ENCODE measurements at places on chromosomes 6 and 20.

GRCh38 chr20:47785854-47786764 is 828 bp upstream of the SULF2 start:
- DNase-seq = peak; percentile 85

- DNase-seq = no peak
Observed at GRCh38 chr6:9401960-9402359, 966.6 kb upstream of the SLC35B3 start.

DNA sequence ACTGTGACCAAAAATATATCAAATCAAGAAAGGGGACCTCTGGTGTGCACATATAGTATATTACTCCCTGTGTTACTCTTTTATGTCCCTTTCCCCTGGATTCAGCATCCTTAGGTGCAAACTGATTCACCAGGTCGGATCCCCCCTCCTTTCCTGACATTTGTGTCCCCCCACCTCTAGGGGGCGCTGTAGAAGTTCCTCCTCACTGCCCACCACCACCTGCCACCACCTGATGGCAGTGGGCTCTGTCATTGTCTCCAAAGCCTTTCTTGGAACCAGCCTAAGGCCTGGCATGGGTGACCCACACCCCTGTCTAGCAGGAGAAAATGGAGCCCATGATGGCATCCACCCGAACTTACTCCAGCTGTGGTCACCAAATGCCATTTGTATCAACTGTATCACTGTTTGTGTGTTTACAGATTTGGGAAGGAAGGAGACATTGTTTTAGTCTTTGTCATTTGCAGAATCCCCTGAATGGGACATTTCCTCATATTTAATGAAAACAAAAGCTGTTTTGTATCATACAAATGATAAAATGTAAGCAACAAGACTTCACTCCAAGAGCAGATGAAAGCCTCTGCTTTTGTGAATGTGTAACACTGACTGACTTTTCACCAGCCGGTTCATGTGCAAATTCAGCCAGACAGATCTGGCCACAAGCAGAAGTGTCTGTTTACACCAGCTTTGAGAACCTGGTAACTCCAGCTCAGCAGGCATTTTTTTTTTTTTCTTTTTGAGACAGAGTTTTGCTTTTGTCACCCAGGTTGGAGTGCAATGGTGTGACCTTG is 66.2 kb downstream of the ARMC2 start:
- DNase-seq = peak; percentile 67

DNA sequence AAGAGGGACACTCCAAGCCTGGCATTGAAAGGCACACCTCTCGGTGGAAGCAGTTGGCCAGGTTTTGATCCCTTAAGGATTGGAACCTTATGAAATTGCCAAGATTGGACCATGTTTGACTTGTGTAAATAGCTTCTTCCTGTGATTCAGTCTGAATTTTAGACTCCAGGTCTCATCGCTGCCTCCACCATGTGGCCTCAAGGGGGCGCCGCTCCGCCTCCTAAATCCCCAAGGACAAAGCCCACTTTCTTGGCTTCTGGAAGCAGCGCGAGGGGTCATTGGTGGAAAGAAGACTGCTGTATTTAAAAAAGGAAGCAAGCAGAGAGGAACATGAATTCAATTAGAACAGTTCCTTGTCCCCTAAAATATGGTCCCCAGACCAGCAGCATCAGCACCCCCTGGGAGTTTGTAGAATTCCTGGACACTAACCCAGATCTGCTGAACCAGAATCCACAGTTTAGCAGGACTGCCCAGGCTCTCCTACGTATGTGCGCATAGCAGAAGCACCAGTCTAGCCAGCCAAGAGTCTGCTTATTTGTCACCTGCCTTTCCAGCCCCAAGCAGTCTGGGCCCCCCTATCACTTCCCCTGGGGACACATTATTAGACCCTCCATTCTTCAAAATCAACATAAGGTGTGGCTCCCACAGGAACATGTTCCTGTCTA is 108.5 kb downstream of the LY86 start:
- DNase-seq = peak; percentile 48

DNA sequence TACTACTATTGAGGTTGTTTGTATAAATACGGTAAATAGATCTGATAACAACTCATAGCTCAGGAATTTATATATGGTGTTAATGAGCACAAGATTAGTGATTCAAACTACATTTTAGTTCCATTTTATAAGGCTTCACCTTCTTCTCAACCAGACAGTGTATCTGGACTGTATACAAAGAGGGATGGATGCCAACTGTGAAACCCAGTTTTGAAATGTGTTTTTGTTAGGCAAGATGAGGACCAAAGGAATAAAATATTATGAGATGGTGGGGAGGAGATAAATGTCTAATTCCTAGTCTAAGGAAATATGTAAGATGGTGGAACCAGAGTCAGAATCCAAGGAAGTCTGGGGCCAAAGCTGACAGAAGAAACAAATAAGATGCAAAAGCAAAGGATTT is 329.0 kb downstream of the GRIK2 start:
- no peak for DNase-seq

DNA sequence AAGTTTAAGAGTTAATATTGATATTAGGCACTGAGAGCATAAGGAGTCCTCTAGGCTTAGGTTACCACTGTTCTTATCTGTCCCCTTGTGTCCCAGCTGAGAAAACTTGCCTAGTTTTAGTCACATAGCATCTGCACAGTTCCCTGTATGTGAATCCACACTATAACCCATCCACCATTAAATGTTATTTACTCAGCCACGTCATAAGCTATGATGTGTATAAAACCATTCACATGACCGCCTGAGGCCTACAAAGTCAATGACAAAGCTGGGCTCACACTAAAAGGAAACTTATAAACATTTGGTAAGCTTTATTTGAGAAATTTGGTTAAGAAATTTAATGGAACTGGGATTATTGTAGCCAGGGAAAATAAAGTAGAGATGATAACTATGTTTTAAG is 59.2 kb upstream of the TFAP2D start:
- DNase-seq = no peak

- no peak for DNase-seq
Observed at GRCh38 chr20:46488451-46488850, 24.9 kb downstream of the ZNF334 start.

- DNase-seq = no peak
Observed at GRCh38 chr6:158168040-158168289, at the start of gene SERAC1. TSS of gene SERAC1 (minus strand) at chr6:158168262. CDS start at chr6:158158363, 9,899 bp downstream.

DNA sequence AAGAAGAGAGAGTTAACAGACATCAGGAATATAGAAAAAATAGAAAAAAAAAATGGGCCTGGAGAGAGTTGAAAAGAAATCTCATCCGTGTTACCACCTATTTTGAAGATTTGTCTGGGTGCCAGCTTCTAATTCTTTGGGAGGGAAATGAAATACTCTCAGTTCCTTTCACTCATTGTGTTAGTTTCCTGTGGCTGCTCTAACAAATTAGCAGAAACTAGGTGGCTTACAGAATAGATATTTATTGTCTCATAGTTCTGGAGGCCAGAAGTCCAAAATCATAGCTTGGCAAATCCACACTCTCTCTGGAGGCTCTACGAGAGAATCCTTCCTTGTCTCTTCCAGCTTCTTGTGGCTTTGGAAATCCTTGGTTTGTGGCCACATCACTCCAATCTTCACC is 225.1 kb upstream of the BTBD3 start:
- DNase-seq = no peak

- DNase-seq = no peak
Observed at GRCh38 chr6:107917451-107918375, 40.3 kb downstream of the SEC63 start.

- no peak for DNase-seq
Observed at GRCh38 chr6:48036316-48036715, 74.7 kb downstream of the PTCHD4 start.

- DNase-seq = no peak
Observed at GRCh38 chr6:92362404-92362803, 1057.0 kb downstream of the EPHA7 start.

- DNase-seq = no peak
Observed at GRCh38 chr6:156164701-156165452, 612.3 kb upstream of the ARID1B start.

- no peak for DNase-seq
Observed at GRCh38 chr6:110334423-110335180, 23.5 kb downstream of the METTL24 start.

DNA sequence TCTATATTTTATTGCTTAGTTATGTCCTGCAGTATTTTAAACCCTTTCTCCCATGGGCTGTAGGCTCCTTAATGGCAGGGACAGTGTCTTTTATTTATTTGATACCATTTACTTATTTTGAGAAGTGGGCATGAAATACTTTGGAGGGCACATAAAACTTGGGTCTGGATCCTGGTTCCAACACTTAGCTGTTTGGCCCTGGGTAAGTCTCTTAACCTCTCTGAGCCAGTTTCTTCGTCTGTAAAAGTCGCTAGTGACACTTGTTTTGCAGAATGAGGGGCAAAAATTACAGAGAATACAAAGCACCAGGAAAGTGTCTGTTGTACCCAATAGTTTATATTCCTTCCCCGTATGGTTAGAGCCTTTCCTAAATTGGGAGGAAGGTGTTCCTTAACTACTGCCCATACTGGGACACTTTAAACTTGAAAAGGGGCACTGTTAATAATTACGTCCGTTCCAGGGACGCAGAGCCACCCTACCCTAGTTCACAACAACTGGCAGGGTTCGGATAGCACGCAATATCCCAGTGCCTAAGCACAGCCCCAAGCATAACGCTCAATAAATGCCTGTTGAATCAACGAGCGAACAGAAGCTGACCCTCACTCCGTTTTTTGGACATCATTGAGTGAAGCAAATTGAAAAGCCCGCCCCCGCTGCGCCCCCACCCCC is 6.0 kb upstream of the ARMC12 start:
- no peak for DNase-seq

GRCh38 chr6:46013639-46014038 is 2.0 kb downstream of the CLIC5 start:
- DNase-seq = no peak

DNA sequence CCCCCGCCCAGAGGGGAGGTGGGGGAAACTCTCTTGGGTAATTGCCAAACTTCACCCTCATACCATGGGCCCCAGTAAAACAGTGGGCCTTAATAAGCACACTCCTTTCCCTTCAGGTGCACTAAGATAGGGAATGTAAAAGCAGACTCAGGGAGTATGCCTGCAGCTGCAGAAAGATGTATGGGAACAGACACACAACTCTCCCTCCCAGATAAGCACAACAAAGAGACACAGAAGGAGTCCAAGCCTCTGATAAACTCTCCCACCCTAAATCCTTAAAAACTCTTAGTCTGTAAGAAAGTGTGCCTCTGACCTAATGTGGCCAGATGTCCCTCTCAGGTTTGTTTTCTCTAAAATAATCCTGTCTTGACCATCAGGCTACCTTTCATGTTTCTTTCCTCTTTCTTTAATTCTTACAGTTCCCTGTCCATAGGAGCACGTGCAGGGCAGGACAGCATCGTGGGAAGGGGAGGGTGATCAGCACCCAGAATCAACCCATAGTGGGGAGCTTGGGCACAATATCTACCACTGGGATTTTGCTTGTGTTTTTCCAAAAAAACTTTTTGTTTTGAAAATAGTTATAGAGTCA is 11.3 kb upstream of the CTCFL start:
- no peak for DNase-seq

GRCh38 chr6:159099961-159100360 is 55.2 kb upstream of the TAGAP start:
- DNase-seq = no peak

GRCh38 chr6:9628819-9629218 is 786.1 kb downstream of the TFAP2A start:
- DNase-seq = no peak

Measured in HuH-7 (cell line).